ENCODE measurements at places on chromosomes 1 and 21.

DNA sequence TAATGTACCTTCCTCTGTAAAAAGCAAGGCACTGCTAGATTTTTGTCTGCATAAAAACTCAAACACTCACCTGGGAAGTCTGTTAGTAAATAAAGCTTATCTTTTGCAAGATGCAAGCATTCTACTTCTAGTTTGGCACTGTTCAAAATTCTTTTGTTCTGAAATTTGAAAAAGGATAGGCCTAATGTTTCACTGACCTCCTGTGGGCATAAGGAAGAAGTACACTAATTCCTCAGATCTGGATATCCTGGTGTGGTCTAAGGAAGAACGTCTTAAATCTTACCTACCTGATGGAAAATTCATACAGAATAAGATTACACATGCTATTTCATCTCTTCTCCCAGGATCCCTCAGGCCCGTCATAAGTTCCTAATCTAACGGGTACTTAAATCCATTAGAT is 93.5 kb upstream of the CAMK1G start:
- DNase-seq = no peak

DNA sequence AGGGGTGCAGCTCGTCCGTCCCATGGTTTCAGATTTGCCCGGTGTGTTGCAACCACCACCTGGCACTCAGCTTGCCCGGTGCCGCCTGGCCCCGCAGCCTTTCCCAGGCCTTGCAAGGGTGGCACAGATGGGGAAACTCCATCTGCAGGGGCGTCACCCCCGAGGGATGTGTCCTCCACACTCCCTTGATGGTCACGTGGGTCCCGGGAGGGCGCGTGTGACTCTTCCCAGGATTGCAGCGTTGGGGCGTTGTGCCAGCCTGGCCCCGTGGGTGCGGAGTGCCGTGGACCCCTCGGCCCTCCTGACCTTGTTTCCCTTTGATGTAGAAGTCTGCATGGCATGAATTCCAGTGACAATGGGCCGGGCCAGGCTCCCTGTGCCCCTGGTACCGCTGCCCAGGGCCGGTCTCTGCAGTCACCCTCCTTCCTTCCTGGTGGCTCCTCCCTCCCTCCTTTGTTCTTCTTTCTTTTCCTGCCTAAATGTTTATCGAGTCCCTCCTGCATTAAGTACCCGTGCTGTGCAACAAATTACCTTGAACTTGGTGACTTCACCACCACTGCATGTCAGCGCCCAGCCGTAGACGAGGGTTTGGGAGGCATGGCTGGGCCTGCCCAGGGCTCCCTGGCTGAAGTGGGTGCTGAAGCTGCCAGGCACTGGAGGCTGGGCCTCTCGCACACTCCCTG is 22.9 kb downstream of the RRP1 start:
- no peak for DNase-seq

DNA sequence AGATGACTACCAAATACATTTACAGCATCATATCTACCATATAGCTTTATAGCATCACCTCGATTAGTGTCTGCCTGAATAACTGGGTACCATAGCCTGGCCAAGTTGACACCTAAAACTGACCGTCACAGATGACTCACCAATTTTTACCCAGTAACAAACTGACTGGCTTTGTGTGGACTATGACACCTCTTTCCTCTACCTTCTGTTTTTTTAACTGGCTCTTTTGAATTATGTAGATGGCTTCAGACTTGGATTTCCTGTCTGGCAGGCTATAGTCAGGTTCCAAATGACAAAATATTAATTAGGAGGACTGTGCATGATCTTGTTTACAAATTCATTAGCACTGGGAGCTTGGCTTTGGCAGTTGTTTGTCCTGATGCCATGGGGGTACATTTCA is 360.3 kb downstream of the TGFB2 start:
- DNase-seq = no peak

- DNase-seq = no peak
Observed at GRCh38 chr1:178738780-178739179, 13.7 kb downstream of the RALGPS2 start.

DNA sequence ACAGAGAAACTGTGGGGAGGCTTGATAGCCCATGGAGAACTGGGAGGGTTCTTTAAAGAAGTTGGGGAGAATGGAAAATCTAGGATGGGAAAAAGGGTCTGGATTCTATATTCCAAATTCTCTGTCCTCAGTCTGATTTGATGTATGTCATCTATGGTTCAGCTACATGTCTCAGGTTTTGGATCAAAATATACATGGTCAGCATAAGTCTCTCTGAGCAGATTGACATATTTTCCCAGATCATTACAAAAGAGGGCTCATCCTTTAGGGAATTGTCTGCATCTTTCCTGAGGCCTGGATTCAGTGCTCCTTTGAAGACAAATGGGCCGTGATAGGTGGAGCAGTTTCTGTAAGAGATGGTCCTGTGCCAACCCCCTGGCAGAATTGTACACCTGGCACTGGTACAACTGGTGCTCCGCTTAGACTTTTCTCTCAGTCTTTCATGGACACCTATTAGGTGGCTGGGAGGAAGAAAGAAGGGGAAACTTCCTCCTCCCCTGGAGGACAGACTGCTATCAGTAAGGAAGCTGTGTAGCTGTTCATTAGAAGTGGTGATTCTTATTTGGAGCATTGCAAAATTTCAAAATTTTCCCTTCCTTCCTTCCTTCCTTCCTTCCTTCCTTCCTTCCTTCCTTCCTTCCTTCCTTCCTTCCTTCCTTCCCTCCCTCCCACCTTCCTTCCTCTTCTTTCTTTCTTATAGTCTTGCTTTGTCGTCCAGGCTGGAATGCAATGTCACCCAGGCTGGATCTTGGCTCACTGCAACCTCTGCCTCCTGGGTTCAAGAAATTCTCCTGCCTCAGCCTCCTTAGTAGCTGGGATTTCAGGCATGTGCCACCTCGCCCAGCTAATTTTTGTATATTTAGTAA is 26.1 kb upstream of the RGL1 start:
- DNase-seq = no peak

- no peak for DNase-seq
Observed at GRCh38 chr1:38029685-38030511, 16.7 kb downstream of the POU3F1 start.

DNA sequence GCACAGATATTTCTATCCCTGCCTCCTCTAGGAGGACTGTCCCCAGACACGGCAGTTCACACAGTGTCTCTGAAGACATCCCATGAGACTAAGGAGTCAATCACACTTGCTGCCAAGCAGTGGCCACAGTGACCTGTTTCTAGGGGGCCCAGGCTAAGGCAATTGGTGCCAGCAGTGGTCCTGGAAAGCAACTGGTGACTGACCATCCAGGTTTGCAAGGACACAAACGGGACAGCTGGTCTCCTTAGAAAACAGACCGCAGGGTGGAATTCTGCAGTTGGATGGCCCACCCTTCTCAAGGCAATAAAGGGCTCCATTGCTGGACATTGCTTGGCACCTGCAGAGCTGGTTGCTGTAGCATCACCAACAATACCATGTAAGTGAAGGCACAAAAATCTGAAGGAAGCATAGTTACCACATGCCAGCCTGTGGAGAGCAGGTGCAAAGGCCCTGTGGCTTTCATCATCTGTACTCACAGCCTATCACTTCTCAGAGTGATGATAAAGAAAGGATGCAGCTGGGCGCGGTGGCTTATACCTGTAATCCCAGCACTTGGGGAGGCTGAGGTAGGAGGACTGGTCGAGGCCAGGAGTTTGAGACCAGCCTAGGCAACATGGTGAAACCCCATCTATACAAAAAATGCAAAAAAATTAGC is 81.5 kb downstream of the STUM start:
- no peak for DNase-seq
